ENCODE measurements at places on chromosomes 12 and 14. TPM values are rescaled to one million over a fixed set of nuclear protein-coding genes. Genes with fewer than 3 reads are reported as not detected.

- ATAC-seq: no peak
These were observed 114.8 kb upstream of the RFLNA start for GRCh38 chr12:124179936-124180607.

GRCh38 chr12:162467-163307, 51.3 kb downstream of the SLC6A12 start:
- ATAC-seq: no peak

DNA sequence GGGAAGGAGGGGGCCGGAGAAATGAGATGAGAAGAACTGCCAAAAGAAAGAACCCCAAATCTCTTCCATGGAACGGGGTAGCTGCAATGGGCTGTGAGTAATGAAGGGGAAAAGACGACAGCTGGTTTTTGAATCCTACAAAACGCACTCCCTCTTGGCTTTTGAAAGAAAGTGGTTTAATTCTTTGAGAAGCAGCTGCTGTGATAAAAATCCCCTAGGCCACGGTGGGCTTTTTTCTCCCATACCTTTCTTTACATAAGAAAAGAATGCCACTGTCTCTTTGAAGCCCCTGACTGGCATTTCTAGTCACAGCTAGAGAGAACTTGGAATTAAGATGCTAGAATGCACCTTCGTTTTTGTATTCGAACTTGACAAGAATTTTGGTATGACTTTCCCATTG, 486.1 kb downstream of the GLT1D1 start:
- no peak for ATAC-seq

DNA sequence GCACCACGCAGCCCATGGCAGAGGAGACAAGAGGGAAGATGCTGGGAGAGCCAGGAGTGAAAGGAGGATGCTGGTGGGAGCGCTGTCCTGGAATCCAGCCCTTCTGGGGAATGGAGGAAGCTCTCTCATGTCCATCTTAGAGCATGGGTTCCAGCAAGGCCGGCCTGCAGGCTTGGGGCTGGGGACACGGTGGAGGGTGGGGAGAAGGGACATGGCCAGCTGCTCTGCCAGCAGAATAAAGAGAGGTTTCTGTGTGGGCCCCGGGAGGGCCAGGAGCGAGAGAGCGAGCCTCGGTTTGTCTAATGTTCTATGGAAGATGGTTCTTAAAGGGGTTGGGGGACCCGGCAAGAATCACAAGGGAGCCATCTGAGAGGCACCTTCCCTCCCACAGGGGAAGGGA, 60.2 kb downstream of the RIMBP2 start:
- no peak for ATAC-seq

The GZMB gene
- total RNA-seq: 1.2 TPM

The LRRC43 gene
- total RNA-seq: 0.12 TPM
